CD14-positive monocyte (primary cell): ENCODE measurements at places on chromosomes 2 and 18.

DNA sequence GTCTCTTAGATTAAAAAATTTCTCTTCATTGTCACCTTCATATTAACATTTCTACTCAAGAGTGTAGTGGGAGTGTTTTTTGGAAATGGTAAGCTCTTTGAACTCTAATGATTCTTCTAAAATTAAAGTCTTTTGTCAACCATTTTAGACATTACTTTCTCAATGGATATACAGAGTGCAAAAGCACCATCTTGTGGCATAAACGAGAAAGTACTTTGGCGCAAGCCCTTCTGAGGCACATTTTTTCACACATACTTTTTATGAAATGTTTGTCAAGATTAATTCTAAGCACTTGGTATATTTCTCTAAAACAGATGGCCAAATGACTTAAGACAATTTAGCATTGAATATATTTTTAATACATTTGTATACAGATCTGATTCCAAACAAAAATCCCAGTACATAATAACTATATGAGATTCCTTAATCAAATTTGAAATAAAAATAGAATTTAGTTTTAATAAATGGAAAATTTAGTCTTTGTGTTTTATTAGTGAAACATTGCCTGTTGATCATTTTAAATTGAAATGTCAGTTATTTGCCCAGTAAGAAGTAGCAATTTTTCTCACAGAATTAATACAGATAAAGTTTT is 63.3 kb upstream of the GALNT5 start:
- peak; percentile 50 for DNase-seq

DNA sequence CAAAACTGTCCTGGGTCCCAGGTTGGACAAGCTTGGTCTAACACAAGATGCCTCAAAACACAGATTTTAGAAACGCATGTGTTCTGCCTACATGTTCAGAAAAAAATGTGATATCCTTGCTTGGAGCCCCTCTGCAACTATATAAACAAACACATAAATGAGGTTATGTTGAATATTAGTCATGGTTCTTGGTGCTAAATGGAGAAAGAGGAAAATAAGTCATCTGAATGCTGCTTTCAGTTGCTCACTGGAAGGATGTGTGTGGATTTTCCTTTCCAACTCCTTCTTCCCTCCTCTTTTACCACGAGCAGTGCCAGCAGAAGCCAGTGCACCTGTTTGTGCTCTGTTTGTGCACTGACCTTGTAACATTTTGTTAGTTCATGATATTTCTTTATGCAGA is 85.3 kb downstream of the PIEZO2 start:
- no peak for DNase-seq

GRCh38 chr2:24538720-24539119 is 47.7 kb downstream of the NCOA1 start:
- DNase-seq, result peak; percentile 39

DNA sequence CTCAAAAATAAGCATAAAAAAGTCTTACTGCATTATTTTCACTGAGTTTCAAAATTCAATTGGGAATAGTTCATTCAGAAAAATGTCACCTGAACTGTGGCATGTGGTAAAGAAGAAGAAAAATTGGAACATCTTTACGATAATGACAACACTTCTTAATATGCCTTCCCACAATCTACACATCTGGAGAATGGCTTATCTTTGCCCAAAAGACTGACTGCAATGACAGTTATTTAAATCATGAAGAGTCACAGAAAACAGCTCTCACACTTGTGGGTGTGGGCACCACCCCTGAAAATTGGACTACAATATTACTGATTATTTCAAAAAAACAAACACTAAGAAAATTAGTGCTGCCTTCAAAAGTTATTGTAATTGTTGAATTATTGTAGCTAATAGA is 152.3 kb downstream of the USP34 start:
- DNase-seq, result no peak

GRCh38 chr2:108589781-108590180 is 55.5 kb downstream of the LIMS1 start:
- DNase-seq, result no peak

GRCh38 chr2:238152771-238153688 is 5.7 kb upstream of the ERFE start:
- DNase-seq, result no peak

- no peak for DNase-seq
Observed at GRCh38 chr2:83191316-83191715, 1267.8 kb downstream of the SUCLG1 start.

- DNase-seq, result no peak
Observed at GRCh38 chr2:6072768-6073167, 380.6 kb downstream of the SOX11 start.

DNA sequence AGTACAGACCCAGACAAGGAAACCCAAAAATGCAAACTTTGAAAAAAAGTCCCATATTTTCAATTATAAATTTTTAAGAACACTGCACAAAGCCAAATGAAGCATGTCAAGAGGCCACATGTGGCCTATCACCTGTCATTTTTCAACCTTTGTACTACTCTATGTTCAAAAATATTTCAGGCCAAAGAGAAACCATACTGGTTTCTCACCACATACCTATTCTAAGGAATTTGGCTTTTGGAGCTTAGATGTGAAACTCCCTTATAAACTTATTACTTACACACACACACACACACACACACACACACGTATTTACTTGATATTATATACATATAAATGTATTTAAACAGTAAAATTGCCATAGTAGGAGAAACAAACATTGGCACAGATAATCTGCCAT is 338.7 kb downstream of the TXNL1 start:
- no peak for DNase-seq

- DNase-seq, result no peak
Observed at GRCh38 chr18:45012286-45012685, 331.6 kb downstream of the SETBP1 start.

- no peak for DNase-seq
Observed at GRCh38 chr2:29262681-29263260, 147.6 kb downstream of the CLIP4 start.

GRCh38 chr2:241118737-241119505 is 16.8 kb upstream of the MTERF4 start:
- no peak for DNase-seq

GRCh38 chr2:118672571-118673158 is 174.8 kb downstream of the EN1 start:
- DNase-seq, result no peak

DNA sequence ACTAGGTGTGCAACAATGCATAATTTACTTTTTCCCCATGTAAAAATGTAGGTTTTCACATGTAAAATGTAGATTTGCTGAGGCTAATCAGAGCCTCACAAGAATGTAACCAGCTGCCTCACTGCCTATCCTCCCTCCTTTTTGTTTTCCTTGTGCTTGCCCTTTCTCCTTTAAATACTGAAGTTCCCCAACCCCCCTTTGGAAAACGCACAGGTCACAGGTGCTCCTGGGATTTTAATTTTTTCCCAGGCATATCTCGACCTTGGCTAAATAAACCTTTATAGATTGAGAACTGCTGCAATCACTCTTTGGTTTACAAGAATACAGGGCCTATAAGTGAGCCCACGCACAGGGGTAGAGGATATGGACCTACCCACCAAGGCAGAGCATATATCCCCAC is 77.2 kb upstream of the TTN start:
- DNase-seq, result no peak

GRCh38 chr2:2902547-2903281 is 474.9 kb downstream of the EIPR1 start:
- no peak for DNase-seq
